ENCODE measurements at places on chromosomes 2 and 18.
A peak's percentile ranks its signal among the peaks of the same experiment; 100 is the strongest.

DNA sequence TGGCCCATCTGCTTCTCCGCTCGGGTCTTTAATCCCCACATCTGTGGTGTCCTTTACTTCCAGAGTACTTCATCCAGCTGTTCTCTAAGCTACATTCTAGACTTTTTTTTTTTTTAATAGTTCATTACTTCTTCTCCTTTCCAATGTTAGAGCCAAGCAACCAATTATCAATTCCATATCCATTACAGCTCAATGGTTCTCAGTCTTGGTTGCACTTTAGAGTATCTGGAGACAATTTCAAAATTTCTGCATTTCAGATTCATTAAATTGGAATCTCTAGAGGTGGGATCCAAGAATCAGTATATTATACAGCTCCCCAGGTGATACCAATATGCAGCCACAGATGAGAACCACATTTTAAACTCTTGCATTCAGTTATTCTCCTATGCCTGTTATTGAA, 43.9 kb upstream of the ZSWIM2 start:
- H3K27me3 ChIP-seq = no peaks in the 10 kb centered on the region
- no peaks in the 10 kb centered on the region for H3K4me1 ChIP-seq
- no peak overlapping the region for H3K4me3 ChIP-seq
- no peak for DNase-seq
- H3K36me3 ChIP-seq = no peaks in the 10 kb centered on the region

DNA sequence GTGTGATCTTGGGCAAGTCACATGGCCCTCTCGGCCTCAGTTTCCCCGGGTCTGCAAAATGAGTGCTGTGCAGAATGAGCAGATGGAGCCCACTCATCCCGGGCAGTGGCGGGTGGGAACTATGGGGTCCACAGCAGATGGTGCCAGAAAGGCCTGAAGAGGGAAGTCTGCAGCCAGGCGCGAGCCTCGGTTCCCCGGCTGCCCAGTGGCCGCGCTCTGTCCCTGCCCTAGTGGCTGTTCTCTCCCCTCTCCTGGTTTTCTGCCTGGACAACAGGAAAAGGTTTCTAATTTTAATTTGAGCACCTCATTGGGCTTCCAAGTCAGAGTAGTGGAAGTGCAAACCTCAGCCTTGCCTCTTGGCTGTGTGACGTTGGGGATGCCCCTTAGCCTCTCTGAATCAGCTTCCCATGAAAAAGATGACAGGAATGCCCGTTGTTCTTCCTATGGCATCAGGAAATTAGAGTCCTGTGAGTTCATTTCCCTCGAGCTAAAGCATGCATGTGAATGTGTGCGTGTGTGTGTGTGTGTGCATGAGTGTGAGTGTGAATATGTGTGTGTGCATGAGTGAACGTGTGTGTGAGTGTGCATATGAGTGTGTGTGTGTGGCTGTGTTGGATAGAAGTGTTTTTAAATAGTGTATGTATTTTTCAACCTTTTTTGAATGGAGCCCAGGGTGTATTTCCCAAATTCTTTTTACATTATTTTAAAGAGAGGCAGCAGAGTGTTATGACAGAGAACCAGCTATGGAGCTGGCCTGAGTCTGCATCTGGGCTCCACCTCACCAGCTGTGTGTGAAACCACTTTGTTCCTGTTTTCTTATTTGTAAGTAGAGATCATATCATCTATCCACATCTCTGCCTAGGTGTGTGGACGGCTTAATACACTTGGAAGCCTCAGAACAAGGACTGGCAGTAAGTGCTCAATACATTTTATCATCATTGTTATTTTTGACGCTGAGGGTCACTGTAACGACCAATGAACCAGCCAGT, 41.3 kb downstream of the RRM2 start:
- H3K27ac ChIP-seq = no peak overlapping the region
- H3K27me3 ChIP-seq = no peaks in the 10 kb centered on the region
- peaks cover 40% of the 10 kb centered on the region for H3K36me3 ChIP-seq
- DNase-seq = no peak

- H3K27me3 ChIP-seq = no peaks in the 10 kb centered on the region
- no peaks in the 10 kb centered on the region for H3K4me1 ChIP-seq
- DNase-seq = no peak
- H3K27ac ChIP-seq = no peak overlapping the region
- H3K36me3 ChIP-seq = no peaks in the 10 kb centered on the region
- no peak overlapping the region for H3K4me3 ChIP-seq
These were observed 107.5 kb upstream of the CELF4 start for GRCh38 chr18:37672932-37673595.

- peaks cover 55% of the 10 kb centered on the region for H3K27me3 ChIP-seq
- peak overlapping the region; percentile 76 for H3K27ac ChIP-seq
- peaks cover 55% of the 10 kb centered on the region for H3K4me1 ChIP-seq
- H3K4me3 ChIP-seq = peak overlapping the region; percentile 72
These were observed 12.9 kb downstream of the WNT10A start for GRCh38 chr2:218893349-218894150.
